ENCODE measurements at places on chromosomes 3 and 15.
A peak's percentile ranks its signal among the peaks of the same experiment; 100 is the strongest.

GRCh38 chr3:13654330-13655060 lies 105.6 kb downstream of the FBLN2 start:
- peak; percentile 33 for DNase-seq

DNA sequence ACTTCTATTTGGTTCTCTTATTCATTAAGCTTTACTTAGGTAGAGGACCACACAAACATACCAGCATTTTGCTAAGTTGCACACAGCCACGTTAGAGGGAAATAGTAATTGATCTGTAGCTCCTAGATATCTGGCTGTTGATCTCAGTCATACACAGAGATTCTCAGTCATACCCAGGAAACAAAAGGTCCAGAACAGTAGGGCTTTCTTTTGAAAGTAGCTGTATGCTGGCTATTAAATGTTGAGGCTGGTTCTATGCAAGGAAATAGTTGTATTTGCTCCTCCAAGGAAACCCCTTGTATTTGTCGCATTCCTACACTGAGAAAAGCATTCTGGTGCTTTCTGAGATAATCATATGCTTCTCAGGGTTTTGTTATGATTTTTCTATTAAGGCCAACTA lies 523.8 kb downstream of the SOX2 start:
- no peak for DNase-seq

GRCh38 chr3:127206611-127207516 lies 13.9 kb downstream of the PRR23E start:
- DNase-seq: no peak

- DNase-seq: no peak
These were observed 308.1 kb downstream of the CHST2 start for GRCh38 chr3:143427631-143428030.

- no peak for DNase-seq
These were observed 425.8 kb downstream of the ERC2 start for GRCh38 chr3:56042326-56042951.

DNA sequence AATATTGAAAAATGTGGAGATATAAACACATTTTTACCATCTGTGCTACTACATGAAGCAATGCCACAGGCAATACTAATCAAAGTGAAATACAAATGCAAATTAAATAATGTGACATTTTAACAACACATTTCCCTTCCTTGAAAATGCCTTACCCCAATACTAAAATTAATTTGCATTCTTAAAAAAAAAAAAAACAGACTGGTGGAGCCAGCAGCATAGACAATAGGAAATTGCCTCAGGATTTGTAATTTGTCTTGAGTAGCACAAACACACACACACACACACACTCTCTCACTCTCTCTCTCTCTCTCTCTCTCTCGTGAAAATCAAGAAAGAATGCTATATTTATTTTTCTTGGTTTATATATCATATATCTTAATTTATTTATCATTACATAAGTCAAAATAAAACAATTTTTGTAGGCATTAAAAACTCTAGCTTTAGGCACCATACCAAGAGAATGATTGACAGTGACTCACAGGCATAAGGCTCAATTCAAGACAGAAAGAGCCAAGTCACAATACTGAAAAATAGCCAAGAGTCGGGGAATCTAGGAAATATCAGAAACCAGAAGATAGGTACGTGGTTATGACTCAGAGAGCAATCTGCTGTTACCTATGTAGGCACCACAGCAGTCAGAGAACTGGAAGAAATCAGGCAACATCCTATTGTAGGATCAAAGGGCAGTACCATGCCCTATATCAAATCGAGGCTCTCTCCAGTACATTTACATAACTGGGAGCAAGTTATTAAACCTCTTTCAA lies 23.0 kb downstream of the SUCNR1 start:
- no peak for DNase-seq

- DNase-seq: peak; percentile 53
These were observed at the start of gene PLAAT1 for GRCh38 chr3:193240850-193241706. TSS of gene PLAAT1 (plus strand) at chr3:193241222. CDS start at chr3:193255651, 14,429 bp downstream.

GRCh38 chr3:67943546-67943945 lies 289.1 kb upstream of the SUCLG2 start:
- no peak for DNase-seq

GRCh38 chr3:32146746-32147211 lies 40.4 kb downstream of the GPD1L start:
- DNase-seq: no peak

GRCh38 chr3:126415661-126416591 lies 21.2 kb downstream of the CFAP100 start:
- no peak for DNase-seq

DNA sequence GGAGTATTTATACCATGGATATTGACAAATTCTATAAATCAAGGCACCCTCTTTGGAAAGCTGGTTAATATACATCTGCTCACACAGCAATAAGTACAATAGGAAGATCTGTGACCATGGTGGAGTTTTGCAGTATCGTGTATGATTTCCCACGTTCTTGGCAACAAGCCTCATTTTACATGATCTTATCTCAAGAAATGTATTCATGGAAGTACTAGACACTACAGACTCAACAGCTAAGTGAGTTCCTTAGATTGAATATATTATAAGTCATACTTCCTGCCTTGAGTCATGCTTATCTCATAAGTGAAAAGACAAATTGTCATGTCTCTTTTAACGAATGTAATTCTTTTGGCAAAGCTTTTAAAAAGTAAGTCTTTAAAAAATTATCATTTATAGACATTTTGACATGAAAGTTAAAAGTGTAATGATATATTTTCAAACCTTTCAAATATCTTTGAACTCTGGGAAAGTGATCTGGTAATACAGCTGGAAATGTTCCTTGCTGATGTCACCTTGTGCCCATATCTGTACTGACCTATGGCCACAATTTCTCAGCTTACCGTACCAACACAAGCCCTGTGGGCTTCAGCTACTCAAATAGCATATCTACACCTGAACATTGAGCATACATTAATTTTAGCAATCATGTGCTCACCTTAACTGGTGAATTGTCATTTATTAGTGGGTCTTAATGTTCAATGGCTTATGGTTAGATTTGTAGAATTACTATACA lies 130.3 kb upstream of the TMC3 start:
- no peak for DNase-seq

DNA sequence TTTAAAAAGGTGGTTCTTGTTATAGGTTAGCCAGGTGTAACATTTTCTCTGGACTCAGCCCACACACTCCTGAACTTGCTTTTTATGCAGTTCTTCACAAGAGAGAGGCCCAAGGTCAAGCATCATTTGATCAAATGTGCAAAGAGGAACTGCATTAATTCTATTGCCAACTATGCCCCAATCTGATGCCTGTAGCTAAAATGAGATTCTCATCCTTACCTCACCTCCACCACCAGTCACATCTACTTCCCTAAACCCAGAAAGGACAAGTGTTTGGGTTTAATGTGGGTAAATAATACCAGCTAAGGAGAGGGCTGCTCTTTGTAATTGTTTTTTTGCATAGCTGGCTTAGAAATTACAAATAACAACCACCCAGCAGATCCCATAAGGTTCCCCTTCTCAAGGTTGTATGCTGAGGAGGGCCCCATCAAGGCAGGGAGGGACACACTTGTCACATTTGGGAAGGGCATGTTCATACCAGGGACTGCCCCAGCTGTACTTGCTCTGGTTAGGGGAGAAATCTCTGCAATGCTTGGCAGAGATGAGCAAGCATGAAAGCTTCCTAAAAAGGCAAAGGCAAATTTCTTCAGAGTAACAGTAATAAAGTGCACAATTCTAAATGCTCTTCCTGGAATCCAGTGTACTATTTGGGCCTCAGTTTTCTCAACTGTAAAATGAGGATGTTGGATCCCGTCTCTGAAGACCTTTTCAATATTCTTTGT lies 76.2 kb downstream of the TGFBR2 start:
- no peak for DNase-seq

- no peak for DNase-seq
These were observed 74.4 kb downstream of the P2RY1 start for GRCh38 chr3:152909180-152909883.

GRCh38 chr15:100779331-100780207 lies 100.1 kb upstream of the ALDH1A3 start:
- peak; percentile 1 for DNase-seq

DNA sequence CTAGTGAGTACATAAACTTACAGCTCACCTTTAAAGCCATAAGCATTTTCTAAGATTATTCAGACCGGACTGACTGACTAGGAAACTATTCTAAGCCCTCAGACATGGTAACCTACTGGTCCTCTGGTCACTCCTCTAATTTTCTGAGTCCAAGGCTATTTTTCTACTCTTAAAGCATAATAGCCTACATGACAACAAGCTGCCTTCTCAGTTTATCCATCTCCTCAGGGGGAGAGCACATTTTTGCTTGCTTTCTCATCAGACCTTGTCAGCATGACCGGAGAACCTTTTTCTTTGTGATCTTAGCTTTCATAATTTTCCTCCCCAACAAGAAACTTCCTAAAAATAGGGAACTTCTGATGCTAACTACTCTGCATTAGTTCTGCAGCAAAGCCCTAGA lies 38.4 kb downstream of the UBP1 start:
- no peak for DNase-seq

DNA sequence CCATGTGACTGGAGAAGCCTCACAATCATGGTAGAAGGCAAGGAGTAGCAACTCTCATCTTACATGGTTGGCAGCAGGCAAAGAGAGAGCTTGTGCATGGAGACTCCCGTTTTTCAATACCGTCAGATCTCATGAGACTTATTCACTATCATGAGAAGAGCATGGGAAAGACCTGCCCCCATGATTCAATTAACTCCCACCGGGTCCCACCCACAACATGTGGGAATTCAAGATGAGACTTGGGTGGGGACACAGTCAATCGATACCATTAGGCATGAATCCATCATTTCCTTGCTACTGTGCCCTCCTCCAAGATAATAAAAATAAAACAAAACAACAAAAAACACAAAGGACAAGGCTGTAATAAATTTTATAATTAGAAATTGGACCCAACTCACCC lies 384.7 kb upstream of the MEIS2 start:
- no peak for DNase-seq

DNA sequence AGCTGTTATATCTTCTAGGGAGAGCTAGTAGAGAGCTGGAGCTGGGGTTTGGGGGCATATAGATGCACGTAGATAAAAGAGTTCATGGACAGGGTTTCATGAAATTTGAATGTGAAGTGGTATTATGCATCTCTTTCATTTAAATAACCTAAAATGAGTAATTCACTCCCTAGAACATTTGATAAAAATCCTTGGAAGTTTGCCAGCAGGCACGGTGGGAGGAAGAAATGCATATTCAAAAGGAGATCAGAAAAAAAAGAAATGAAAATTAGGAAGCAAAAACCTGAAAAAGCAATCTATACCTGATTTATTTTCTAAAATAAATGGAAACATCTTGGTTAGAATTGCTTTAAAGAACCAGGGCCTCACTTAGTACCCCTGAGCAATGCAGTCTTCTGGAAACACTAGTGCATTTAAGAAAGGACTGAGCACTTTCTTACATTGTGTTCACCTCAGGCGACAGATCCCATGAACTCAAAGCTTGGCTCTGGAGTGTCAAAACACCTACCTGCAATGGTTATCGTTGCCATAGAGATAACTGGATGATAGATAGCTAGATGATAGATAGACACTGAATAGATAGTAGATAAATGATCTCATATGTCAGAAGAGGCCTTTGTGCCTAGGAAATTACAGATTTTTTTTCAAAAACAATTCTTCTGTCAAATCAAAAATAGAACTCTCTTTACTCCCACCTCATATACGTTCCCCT lies 458.6 kb upstream of the THRB start:
- no peak for DNase-seq

- DNase-seq: no peak
These were observed 95.4 kb downstream of the ABHD5 start for GRCh38 chr3:43786102-43786501.

DNA sequence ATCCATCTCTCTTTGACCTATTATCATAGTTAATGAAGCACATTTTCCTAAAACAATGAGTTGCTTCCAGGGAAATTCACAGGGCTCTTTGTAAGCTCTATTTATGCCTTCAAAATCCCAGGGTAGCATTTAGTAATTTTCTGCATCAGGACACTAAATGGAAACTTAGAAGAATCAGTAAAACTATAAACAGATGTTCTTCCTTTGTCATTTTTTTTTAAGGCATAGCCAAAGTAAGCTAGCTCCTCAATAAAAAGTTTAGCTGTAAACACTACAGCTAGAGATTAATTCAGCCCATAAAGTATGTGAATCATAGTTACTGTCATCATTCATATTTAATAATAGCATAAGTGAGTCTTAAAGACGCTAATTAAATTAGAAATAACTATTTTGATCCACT lies 79.3 kb downstream of the RPL22L1 start:
- DNase-seq: no peak

DNA sequence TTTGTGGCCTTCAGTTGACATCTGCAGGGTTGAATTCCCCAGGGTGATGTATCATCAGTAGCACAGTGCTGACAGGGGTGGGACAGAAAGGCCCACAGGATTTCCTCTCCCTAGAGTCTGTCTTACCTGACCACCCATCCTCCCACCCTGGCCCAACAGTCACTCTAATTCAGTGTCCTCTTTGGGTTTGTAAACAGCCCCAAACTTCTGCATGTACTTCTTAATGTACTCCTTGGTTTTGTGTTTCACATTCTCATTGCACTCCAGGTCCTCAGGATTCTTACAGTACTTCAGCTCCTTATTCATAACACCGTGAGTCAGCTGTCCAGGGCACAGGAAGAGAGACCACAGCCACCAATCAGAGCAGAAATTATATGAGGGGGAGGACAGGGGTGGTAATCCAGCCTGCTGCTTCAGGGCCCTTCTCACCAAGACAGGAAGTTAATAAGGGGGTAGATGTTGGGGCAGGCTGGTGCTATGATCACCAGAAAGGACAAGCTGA lies 37.5 kb downstream of the NBEAL2 start:
- no peak for DNase-seq

GRCh38 chr15:35309886-35310285 lies 224.8 kb upstream of the NANOGP8 start:
- no peak for DNase-seq

DNA sequence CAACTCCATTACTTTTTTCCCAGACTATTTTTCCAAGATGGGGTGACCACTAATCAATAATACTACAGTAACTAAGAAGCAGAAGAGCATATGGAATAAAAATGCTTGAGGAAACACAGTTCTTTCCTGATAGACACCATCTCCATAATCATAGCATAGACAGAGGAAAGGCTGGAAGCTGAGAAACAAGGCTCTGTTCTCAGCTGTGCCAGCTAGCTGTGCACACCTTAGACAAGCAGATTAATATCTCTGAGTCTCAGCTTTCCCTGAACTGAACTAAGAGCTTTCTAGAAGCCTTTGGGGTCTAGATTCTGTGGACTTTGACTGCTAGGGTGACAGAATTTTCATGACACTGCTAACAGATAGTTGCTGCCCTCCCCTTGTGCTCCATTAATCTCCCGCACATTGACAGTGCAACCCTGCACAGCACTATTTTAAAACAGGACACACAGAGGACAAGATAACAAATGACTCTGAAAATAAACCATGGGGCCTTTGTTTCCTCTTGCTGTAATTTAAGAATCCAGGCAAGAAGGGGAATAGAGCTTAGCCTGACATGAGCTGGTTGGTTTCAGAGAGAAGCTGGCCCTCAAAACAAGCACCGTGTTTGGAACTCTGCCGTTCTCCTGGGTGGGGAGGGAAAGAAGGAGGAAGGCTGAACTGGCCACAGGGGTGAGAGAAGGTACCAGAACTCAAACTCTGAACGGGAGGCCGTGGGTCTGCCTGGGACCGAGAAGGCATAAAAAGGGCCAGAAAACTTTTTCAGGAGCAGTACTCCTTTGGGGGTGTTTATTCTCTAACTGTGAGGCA lies 67.4 kb downstream of the ATP13A5 start:
- no peak for DNase-seq

Measured in stimulated activated CD4-positive, alpha-beta T cell treated with anti-CD3 and anti-CD28 coated beads, Interleukin-2, amount 100 ng/mL, for 24 hours (primary cell).